ENCODE measurements at places on chromosomes 2 and 18.

DNA sequence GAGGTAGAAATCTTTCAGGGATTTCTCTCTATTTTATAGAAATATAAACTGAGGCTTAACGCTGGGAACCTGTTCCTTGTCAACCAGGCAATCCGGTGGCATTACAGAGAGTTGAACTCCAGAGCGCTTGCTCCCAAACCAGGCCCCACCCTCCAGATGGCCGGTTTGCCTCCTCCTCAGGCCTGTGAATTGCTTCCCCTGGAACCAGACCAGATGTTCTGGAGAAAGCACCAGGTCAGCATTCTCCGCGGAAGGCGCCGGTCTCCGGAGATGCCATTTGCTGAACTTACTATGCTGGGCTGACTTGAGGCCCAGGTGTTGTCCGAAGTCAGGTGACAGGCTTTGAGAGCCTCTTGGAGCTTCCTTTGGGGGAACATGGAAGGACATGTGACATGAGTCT, 17.2 kb downstream of the TNP1 start:
- no peak for DNase-seq

- DNase-seq = no peak
Observed at GRCh38 chr2:128269063-128269989, 49.3 kb downstream of the HS6ST1 start.

GRCh38 chr2:45191976-45192375, 182.7 kb upstream of the SIX2 start:
- DNase-seq = no peak

DNA sequence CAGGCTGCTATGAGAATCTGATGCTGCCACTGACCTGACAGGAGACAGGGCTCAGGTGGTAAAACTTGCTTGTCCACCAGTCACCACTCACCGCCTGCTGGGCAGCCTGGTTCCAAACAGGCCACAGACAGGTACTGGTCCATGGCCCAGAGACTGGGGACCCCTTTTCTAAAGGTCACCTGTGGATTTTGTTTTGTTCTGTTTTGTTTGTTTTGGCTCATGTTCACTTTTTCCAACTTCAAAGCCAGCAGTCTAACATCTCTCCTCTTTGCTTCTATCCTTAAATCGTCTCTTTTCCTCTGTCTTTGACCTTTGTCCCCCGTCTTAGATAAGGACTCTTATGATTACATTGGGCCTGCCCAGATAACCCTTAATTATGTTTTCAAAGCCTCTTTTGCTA, 3.3 kb upstream of the CERKL start:
- no peak for DNase-seq

DNA sequence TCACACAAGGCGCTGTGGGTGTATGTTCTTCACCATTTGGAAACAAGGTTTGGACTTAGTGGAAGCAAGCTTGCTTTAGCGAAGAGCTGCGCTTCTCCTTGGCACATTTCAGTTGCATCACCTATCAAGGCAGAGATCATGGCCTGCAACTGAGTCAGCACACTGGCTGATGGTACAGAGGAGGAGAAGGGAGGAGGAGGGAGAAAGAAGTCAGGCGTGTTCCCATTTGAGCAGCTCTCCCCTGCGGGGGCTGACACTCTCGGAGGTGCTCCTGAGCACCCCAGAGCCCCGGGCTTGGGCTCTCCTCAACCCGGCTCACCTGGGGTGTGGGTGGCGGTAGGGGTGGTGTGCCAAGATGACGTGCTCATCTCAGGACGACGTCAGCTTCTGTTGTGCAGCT, 6.0 kb upstream of the SERPINB5 start:
- DNase-seq = peak; percentile 13

GRCh38 chr2:30679426-30680088, 127.7 kb downstream of the CAPN13 start:
- DNase-seq = no peak

- DNase-seq = no peak
Observed at GRCh38 chr2:36367486-36367885, 11.9 kb downstream of the CRIM1 start.

GRCh38 chr2:145800151-145801091, 1280.5 kb upstream of the ZEB2 start:
- DNase-seq = no peak

DNA sequence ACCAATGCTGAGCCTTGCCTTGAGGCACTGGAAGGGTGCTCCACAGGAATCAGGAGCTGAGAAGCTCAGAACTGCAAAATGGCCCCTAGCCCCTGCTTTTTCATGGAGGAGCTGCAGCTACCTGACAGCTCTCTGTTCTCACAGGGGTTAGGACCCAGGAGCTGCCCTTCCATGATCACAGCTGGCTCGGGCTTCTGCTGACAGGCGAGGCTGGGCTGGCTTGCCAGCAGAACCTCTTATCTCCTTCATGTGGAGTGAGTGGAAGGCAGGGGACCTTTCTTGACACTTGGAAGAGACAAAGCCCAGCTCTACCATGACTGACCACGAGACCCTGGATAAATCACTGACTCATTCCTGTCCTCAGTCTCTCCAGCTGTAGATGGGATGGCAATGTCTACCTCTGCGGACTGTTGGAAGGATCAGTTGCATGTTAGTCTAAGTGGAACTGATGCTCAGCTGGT, 113.4 kb downstream of the CAPN13 start:
- no peak for DNase-seq

DNA sequence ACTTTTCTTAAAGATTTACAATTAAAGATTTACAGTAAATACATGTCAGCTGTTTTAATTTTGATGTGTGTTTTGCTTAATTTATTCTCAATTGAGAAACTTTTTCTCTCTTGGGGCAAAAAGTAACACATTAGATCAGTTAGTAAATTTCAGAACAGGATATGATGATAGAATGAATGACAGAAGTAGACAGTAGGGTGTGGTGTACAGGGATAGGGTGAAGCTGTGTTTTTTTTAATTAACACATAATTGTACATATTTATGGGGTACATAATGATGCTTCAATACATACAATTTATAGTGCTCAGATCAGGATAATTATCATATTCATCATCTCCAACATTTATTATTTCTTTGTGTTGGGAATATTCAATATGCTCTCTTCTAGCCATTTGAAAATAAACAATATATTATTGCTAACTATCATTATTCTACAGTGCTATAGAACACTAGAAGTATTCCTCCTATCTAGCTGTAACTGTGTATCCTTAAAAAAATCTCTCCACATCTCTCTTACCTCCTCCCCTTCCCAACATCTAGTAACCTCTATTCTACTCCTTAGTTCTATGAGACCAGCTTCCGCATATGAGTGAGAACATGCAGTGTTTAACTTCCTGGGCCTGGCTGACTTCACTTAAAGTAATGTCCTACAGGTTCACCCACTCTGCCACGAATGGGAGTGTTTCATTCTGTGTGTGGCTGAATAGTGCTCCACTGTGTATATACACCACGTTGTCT, 175.2 kb downstream of the SNTG2 start:
- no peak for DNase-seq

- no peak for DNase-seq
Observed at GRCh38 chr2:12389344-12390045, 327.2 kb upstream of the TRIB2 start.

- DNase-seq = no peak
Observed at GRCh38 chr18:50315100-50315871, 27.8 kb upstream of the CXXC1 start.

DNA sequence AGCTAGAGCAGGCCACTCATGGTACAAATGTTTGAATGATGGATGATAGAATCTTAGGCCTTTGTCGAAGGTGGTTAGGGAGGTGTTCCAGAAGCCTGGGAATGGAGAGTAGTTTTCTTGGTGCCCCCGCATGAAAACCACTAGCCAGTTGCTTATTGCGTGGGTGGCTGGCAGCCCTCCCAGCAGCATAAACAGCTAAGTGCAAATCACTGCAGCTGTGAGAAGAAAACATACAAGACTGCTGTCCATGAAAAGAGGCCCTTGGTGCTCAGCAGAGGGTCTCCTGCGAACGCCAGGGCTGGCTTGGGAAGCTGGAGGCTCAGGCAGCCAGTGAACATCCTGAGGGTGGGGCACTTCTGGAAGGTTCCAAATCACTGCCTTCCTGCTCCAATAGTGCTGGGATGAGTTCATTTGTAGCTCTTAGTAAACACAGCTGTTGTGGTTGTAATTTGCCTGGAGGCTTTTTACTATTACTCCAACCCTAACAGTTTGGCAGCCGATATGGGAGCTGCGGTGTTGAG, 118.8 kb downstream of the MGAT5 start:
- DNase-seq = no peak

GRCh38 chr18:50466634-50467033, 91.8 kb downstream of the SKA1 start:
- no peak for DNase-seq

DNA sequence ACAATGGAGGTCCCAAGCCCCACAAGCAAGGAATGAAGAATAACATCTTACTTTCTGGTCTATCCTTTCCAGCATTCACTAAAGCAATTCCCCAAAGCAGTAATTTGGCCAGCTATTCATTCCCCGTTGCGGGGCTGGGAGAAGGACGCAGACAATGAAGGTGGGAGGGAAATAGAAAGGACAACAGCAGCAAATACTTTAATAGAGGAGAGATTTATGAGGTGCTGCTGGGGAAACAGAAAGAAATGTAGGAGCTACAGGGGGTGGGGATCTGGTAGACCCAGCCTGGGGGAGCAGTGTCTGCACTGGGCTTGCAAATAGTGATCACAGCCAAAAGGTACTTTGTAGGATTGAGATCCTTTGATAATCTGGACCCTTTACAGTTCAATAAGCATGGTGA, 13.9 kb upstream of the ATL2 start:
- DNase-seq = no peak

DNA sequence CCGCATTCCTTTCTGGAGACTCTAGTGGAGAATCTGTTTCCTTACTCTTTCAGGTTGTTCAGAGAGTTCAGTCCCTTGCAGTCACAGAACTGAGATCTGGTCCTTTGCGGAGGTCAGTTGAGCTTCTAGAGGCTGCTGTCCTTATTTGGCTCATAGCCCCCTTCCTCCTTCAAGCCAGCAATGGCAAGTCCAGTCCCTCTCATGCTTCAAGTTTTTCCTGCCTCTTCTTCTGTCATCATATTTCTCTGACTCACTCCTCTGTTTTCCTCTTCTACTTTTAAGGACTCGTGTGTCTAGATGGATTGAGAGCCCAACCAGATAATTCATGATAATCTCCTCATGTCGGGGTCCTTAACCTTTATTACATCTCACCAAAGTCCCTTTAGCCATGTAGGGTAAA, 173.5 kb upstream of the FOSL2 start:
- no peak for DNase-seq

DNA sequence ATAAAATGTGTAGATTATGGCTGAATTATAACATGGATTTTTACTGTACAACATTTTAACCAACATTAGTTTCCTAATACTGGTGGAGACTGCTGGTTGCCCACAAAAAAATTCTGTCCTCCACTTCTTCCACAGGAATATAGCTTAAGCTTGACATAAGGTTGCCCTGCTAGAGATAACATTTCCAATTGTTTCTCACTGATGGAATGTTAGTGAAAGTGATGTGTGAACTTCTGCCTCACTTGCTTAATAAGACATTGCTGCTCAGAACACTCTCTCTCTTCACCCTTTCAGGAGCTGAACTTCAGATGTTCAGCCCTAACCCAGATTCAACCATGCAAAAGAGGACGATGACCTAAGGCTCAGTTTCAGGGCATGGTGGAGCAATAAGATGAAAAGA, 2.7 kb upstream of the SGPP2 start:
- DNase-seq = no peak

DNA sequence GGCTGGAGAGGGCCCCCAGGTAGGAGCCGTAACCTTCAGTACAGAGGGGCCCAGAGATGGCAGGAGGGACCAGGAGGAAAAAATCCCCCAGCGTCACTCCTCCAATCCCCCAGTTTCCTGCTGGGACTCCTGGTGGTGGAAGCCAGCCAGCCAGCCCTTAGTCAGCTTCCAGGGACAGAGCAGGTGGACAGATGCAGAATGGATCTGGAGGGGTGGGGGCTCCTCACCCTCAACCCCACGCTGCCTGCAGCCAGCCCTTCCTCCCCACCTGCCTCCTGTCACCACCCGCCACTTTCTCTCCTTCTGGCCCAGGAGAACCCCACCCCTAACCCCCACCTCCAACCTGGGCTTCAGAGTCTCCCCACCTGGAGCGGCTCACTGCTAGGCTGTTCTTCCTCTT, 21.1 kb downstream of the EMX1 start:
- no peak for DNase-seq

- DNase-seq = no peak
Observed at GRCh38 chr18:9066358-9066757, 36.1 kb upstream of the NDUFV2 start.

GRCh38 chr2:134104754-134105153, 149.1 kb upstream of the MGAT5 start:
- DNase-seq = no peak

DNA sequence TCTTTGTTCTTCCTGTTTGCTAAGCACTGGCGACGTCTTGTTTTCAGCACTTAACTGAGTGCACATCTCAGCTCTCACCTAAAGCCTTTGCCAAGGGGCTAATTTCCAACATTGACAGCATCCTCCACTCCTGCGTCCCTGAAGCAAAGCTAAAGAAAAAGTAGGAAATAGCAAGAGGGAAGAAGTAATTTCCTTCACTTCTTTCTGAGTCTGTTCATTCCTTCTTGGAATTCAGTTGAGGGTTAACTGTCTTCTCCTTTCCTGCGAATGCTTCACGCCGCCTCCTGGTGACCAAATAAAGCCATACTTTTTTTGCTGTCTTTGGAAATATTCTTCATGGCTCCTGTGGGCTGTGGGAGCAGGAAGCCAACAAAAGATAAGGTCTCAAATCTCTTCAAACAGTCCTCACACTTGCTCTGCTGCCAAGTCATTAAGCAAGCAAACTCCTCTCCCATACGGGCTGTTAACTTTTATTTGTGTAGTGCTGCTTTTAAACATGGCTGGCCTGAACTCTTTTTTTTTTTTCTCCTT, 100.9 kb downstream of the DPP10 start:
- no peak for DNase-seq

- no peak for DNase-seq
Observed at GRCh38 chr2:145690183-145690778, 1170.4 kb upstream of the ZEB2 start.

GRCh38 chr2:6353669-6354068, 512.0 kb downstream of the CMPK2 start:
- no peak for DNase-seq

- DNase-seq = no peak
Observed at GRCh38 chr2:70960833-70961647, 17.4 kb upstream of the ANKRD53 start.

- no peak for DNase-seq
Observed at GRCh38 chr2:48713647-48714046, 41.9 kb downstream of the LHCGR start.

- no peak for DNase-seq
Observed at GRCh38 chr2:47917276-47917961, 11.1 kb upstream of the FBXO11 start.

GRCh38 chr2:72561621-72562318, 264.1 kb downstream of the EXOC6B start:
- DNase-seq = no peak

DNA sequence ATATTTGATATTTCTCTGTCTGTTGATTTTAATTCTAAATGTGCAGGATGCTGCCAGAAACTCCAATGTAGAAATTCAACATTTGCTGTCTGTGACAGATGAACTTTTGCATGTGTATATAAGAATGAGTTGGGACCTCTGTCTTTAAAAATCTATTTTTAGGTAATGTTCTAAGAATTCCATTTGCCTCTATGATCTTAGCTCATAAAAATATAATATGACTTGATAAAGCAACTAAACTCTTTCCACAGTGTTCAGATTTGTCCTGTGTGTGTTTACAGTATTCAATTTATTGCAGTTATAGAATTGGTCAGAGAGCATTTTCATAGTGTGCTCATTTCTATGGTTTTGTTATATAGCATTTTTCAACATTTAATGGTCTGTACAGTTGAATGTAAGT, 33.6 kb downstream of the RNMT start:
- no peak for DNase-seq
